ENCODE measurements at places on chromosomes 2 and 18.

DNA sequence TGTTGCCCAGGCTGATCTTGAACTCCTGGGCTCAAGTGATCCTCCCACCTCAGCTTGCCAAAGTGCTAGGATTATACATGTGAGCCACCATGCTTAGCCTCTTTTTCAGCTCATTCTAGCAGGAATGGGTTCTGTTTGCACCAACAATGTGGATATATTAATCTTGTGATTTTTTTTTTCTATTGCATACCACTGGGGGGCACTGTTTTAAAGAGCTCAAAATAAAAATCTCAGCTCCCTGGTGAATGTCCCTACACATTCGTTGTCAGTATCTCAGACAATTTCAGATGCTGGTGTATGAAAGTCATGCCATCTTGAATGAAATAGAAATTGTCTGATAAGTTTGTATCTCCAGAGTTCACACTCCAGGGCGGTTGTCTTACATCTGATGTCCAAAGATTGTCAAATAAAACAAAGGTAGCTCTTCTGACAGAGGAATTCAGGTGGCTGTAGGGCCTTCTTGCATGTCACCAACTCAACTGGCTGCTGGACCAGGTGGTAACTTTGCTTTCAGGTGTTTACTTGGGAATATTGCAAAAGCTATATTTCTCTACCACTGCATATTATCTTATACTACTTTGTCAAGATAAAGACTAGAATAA, 3.1 kb upstream of the MATN3 start:
- DNase-seq: no peak

- DNase-seq: no peak
Observed at GRCh38 chr2:144330951-144331673, 188.8 kb downstream of the ZEB2 start.

GRCh38 chr18:24234850-24235418, 96.1 kb downstream of the CABYR start:
- DNase-seq: no peak

- DNase-seq: no peak
Observed at GRCh38 chr2:33484042-33484621, 7.7 kb downstream of the RASGRP3 start.

GRCh38 chr2:121626777-121627524, 22.3 kb downstream of the CLASP1 start:
- DNase-seq: no peak

DNA sequence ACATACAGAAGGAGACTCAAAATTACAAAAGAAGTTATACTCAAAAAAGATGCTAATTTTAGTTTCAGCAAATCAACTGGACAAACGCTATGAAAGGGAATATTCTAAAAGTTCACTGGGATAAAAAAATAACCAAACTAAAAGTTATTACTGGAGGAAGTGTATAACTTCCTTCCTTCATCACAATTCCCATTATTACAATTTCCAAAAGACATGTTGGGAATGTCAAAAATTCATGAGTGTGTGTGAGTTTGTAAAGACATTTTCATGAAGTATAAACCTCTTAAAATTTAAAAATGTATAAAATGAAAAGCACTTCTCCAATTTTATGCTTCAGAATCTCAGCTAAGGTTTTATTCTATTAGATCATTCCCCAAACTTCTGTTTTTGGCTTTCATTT, 67.8 kb downstream of the MERTK start:
- DNase-seq: no peak
